ENCODE measurements at places on chromosomes 11 and 22. TPM values are rescaled to one million over a fixed set of nuclear protein-coding genes. Genes with fewer than 3 reads are reported as not detected.

Gene HORMAD2
- not detected for total RNA-seq

Gene MYEOV
- not detected for total RNA-seq

DNA sequence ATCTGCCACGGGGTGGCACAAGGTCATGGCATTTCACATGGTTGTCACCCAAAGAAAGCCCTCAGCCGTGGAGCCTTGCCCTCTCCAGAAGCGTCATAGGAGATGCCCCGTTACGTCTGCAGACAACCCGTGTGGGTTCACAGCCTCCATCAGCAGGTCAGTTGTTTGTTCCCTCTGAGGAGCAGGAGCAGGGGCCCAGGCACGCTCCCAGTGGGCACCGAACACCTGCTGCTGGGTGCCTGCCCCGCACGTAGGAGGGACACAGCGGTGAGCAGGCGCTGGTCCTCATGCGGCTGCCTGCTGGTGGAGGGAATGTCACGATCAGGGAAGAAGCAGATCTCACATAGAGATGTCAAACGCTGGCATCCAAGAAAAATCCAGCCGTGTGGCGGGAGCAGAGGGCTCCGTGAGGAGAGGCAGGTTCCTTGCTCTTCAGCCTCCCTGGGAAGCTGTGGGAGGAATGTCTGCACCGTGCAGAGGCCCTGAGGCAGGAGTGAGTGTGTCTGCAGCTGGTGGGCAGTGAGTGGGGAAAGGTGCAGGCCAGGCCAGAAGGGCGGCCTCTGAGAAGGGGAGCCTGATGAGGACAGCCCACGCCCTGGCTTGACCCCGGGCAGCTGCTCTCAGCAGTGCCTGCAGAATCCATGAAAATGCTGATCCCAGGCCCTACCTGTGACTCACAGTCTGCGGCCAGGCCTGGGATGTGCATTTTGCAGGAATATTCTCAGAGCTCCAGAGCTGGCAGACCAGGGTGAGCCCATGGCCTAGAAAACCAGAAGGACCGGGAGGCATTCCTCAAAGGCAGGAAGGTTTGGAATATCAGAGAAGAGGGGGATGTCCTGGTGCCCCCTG lies 36.4 kb upstream of the TH start:
- no peak for DNase-seq

Gene OR52K1
- not detected for total RNA-seq

GRCh38 chr22:48491451-48491941 lies 1336.2 kb downstream of the BRD1 start:
- no peak for DNase-seq
